ENCODE measurements at places on chromosomes 1 and 21. TPM values are rescaled to one million over a fixed set of nuclear protein-coding genes. Genes with fewer than 3 reads are reported as not detected.

LCE6A gene
- not detected for total RNA-seq

GREM2 gene
- not detected for total RNA-seq

FAM72D gene
- total RNA-seq, result 1.5 TPM

C1orf74 gene
- 1.6 TPM for total RNA-seq

AMY2A gene
- not detected for total RNA-seq

LCE1C gene
- not detected for total RNA-seq

PKP1 gene
- not detected for total RNA-seq

TRIM17 gene
- total RNA-seq, result 0.57 TPM

C1orf146 gene
- not detected for total RNA-seq

KRTAP12-4 gene
- total RNA-seq, result not detected

SELE gene
- not detected for total RNA-seq

LRP8 gene
- 58.0 TPM for total RNA-seq

FCGR2B gene
- total RNA-seq, result not detected

MAN1C1 gene
- total RNA-seq, result 5.7 TPM

CENPL gene
- total RNA-seq, result 13.9 TPM

ARHGAP30 gene
- total RNA-seq, result 103 TPM
